Suprapubic skin (tissue), 4 donors: ENCODE measurements at places on chromosomes 13 and 19. TPM values are rescaled to one million over a fixed set of nuclear protein-coding genes. Genes with fewer than 3 reads are reported as not detected.
A peak's percentile ranks its signal among the peaks of the same experiment; 100 is the strongest.

The GPR4 gene
- total RNA-seq, result 2.3 TPM

DNA sequence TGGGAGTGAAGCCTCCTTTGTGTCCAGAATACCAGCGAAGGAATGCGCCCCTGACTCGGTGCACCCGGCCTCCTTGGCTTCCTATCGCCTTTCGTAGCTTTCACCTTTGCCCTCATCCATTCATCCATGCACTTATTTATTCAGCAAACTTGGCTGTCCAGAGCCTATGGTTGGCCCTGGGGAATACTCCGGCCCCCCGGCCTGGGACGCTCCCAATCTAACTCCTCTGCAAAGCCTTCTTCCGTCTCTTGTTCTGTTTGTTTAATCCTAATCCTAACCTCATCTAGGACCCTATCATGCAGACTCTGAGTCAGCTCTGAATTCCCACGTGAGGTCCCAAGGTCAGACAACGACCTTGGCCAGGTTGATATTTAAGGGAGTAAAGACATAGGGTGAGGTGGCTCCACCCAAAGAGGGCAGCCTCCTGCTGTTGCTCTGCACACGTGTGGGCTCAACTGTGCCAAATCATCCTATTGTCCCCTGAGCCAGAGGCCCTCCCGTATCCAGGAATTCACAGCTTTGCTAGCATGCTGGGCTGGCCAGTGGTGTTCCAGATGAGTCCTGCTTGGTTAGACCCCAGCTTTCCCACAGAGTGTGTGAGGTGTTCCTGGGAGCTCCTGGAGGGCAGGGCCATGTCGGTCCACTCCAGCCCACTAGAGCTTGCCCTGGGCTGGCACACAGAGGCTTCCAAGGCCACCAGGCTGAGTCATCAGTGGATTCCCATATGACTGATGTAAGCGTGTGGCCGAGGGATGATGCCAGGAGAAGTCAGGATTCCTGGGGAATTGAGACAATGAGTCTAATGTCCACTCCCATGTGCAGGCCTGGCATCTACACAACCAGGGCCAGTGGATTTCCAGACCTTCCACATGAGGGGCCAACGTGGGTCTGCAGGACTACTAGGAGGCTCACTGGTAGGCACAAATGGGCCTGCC is 6.5 kb upstream of the CCNE1 start:
- DNase-seq, result no peak

The TNFSF9 gene
- total RNA-seq, result 1.9 TPM

The CHST8 gene
- not detected for total RNA-seq

GRCh38 chr13:93505104-93505952 is 278.7 kb downstream of the GPC6 start:
- no peak for DNase-seq

The TRIM28 gene
- total RNA-seq, result 395 TPM

DNA sequence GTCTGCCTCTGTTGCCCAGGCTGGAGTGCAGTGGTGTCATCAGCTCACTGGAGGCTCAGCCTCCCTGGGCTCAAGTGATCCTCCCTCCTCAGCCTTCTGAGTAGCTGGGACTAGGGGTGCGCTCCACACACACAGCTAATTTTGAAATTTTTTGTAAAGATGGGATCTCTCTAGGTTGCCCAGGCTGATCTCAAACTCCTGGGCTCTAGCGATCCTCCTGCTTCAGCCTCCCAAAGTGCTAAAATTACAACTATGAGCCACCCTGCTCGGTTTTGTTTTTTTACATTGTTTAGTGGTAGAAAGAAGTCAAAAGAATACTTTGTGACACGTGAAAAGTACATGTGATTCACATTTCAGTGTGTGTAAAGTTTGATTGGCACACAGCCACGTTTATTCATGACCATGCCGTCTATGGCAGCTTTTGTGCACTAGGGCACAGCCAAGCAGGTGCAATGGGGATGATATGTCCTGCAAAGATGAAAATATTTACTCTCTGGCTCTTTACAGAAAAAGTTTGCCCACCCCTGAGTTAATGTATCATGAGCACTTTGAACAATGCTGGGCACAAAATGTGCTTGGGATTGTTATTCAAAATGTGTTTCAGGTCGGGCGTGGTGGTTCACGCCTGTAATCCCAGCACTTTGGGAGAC is 16.2 kb upstream of the NFIC start:
- no peak for DNase-seq

GRCh38 chr13:113643593-113643992 is 14.4 kb downstream of the ATP4B start:
- DNase-seq, result no peak

The SOX1 gene
- total RNA-seq, result 0.19 TPM

The ZNF541 gene
- 0.49 TPM for total RNA-seq

DNA sequence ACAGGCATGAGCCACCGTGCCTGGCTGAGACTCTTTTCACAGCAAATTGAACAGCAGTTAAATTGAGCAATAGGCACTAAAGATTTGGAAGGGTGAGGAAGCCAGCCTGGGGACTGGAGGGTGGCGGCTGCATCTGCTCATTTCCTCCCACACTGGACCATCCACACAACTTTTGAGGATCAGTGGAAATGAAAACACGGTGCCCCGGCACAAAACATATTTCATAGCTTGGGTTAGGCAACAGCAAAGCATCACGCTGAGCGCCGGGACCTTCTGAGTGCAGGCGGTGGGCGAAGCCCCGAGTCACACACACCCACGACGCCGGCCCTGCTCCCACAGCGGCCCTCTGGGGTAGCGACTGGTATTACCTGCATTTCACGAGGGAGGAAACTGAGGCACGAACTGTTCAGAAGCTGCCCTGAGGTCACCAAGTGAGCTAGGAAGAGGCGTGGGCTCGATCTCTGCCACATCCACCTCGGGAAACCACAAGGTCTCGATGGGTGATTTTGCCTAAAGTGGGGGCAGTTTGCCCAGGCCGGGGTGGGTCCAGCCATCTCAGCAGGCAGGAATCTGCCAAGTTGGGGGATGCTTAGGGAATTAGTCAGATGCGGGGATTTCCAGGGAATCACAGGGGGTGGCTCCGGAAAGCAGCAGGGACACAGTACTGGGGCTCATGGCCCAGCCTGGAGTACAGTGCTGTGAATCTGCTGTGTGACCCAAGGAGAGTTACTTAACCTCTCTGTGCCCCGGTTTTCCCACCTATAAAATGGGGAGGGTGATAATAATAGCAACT is 3.5 kb upstream of the SBNO2 start:
- no peak for DNase-seq

The SUGT1 gene
- 38.2 TPM for total RNA-seq

DNA sequence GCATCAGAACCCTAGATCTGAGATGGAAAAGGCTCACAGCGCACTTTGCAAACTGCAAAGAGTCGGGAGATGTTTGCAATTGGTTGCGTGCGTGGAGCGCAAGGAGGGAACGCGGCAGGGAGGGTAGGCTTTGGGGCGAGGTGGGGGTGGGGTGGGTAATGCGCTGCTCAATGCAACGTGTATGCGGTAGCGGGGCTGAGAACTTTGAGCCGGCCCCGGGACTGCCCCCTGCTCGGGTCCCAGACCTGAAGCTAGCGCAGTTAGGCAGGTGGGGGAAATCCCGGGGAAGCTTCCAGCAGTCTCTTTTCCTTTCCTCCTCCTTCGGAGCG is 971 bp downstream of the FOSB start:
- no peak for DNase-seq

DNA sequence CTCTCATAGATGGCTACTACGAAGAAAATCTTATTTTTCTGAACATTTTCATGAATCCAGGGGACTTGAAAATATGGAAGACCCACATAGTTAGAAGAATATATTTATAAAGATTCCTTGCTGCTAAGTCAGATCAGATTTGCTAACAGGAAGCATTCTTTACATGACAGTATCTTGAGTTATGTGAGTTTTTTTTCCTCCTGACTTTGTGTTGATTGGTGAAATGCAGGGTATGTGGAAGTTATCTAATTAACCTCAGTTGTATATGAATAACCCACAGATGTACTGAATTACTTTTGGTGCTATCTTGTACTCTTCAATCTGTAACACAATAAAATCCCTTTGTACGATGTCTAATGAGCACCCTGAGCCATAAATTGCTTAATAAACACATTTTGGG is 53.8 kb downstream of the ESD start:
- no peak for DNase-seq

DNA sequence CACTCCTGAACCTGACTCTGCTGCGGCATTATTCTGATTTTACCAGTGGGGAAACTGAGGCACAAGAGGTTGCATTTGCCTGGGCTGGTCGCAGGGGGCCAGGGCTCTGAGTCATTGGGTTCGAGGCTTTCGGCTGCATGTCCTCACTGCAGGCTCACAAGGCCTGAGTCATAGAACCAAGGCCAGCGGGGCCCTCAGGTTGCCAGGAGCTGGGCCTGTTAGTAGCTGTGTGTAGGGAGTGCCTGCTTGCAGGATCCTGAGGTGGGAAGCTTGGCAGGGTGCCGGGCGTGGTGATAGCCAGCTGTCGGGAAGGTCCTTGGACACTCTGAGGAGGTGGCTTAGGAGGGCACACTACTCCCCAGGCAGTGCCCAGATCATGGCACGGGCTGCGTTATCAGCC is 21.6 kb upstream of the F2RL3 start:
- DNase-seq, result no peak

DNA sequence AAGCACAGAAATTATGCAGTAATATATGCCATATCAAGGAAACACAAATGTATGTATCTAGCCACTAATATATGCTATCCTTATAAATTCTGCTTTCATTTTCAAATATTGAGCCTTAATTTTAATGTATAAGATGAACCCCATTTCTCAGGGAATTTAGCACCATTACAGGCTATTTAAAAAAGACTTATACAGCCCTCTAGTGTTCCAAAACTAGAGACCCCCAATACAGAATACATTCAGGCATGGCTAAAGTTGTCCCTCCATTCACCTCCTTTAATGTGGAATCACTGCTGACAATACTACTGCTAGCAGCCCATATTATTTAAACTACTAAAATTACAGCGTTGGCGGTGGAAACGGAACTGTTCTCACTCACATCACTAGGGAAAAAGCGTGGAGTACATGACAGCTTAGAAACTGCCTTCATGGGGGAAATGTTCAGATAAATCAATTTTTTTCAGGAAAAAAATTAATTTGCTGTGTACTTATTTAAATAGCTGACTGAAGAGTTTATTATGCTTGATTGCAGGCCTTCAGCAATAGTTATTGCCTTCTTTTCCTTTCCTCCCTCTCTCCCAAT is 541.0 kb downstream of the PCDH9 start:
- DNase-seq, result no peak

DNA sequence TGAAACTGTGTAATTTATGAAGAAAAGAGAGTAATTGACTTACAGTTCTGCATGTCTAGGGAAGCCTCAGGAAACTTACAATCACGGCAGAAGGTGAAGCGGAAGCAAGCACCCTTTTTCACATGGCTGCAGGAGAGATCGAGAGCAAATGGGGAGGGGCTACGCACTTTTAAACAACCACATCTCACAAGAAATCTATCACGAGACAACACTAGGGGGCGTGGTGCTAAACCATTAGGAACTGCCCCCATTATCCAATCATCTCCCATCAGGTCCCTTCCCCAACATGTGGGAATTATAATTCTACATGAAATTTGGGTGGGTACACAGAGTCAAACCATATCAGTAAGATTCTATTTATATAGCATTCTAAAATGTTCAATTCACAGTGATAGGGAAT is 114.8 kb upstream of the TRPC4 start:
- no peak for DNase-seq

GRCh38 chr13:50788551-50789210 is 54.8 kb downstream of the DLEU7 start:
- DNase-seq, result no peak

- DNase-seq, result no peak
Observed at GRCh38 chr13:50255639-50256038, 240.4 kb downstream of the KCNRG start.

DNA sequence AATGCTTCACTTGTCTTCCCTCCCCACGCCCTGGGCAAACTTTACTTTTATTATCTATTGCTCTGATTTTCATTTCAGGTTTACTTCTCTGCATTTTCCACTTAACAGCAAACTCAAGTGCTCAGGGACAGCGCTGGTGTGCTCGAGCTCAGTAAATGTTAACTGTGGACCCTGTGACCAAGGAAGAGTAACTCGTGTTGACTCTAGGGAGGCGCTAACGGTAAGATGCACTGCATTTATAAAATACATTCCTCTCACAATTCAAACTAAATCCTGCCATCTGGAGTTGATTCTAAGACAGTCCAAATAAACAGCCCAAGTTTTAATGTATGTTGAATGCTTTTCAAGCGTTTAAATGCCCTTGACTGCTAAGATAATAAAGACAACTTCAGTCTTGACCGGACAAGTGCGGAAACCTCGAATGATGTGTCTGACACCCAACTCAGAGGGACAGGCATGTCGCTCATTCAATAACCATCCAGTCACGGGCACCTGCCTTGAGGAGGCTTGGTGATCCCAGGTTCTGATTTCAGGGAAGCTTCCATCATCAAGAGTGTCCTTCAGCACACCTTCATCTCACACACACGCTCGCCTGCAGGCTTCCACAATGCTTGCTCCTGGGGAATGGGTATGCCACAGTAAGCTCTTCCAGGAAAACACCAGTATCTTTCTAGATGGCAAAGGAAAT is 93.2 kb downstream of the STK24 start:
- DNase-seq, result peak; percentile 57

GRCh38 chr19:35170359-35171061 is 16.0 kb downstream of the FXYD5 start:
- no peak for DNase-seq

DNA sequence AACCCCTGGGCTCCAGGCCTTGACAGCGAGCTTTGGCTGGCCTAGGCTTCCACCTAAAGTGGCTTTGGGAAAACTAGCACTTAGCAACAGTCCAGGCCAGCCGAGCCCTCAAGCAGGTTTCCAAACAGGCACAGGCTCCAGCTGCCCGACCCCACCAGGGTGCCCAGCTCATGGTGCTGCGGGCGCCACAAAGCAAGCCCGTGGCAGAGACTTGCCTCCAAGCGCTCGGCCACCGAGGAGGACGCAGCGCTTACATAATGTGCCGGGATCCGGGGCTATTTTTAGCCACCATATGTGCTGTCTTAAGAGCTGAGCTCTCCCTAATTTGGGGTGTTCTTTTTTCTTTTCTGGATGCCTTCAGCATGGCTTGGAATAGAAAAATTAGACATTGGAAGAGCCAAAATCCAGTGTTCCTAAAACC is 56.1 kb upstream of the F7 start:
- DNase-seq, result no peak

The CGB3 gene
- total RNA-seq, result not detected

The SLITRK1 gene
- not detected for total RNA-seq

- DNase-seq, result no peak
Observed at GRCh38 chr13:73341748-73342147, 282.9 kb downstream of the KLF5 start.

DNA sequence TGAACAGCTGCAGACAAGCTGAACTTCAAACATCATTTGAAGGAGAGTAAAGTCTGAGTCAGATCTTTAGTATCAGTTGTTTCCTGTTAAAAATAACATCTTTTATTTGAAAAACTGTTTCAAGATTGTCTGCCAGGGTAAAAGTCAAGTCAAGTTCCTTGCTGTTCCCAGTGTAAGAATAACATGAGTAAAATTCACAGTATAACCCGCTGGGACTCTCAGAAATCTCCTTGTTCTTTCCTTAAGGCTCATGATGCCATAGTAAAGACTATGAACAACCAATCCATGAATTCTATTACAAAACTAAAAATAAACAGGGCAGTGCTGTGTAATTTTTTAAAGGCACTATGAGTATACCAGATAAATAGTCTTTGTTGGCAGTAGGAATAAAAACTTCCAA is 112.9 kb downstream of the IRS2 start:
- DNase-seq, result no peak

The ZNRF4 gene
- not detected for total RNA-seq
